ENCODE measurements at places on chromosomes 3 and 15.

- no peak for DNase-seq
These were observed 119.2 kb upstream of the ZBED2 start for GRCh38 chr3:111714305-111714704.

- DNase-seq = no peak
These were observed 1522.1 kb downstream of the OTOL1 start for GRCh38 chr3:163018664-163019063.

- DNase-seq = no peak
These were observed 100.4 kb upstream of the HES1 start for GRCh38 chr3:194035406-194036138.

DNA sequence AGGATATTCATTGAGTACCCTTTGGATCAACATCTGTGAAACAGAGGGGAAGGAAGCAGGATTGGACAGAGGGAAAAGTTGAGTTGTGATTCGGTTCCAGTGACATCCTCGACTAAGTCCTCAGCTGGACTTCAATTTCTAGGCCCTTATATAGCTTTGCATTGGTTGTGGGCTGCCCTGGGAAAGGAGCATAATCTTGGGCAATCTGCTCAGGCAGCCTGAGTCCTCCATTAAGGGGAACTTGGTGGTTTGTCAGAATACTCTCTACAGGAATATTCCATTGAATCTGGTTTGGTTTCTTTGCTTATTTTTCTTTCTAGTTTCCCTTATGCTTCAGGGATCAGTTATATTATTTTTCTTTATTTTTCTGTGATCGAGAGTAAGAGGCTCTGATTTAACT, 94.1 kb downstream of the TCF12 start:
- DNase-seq = no peak

DNA sequence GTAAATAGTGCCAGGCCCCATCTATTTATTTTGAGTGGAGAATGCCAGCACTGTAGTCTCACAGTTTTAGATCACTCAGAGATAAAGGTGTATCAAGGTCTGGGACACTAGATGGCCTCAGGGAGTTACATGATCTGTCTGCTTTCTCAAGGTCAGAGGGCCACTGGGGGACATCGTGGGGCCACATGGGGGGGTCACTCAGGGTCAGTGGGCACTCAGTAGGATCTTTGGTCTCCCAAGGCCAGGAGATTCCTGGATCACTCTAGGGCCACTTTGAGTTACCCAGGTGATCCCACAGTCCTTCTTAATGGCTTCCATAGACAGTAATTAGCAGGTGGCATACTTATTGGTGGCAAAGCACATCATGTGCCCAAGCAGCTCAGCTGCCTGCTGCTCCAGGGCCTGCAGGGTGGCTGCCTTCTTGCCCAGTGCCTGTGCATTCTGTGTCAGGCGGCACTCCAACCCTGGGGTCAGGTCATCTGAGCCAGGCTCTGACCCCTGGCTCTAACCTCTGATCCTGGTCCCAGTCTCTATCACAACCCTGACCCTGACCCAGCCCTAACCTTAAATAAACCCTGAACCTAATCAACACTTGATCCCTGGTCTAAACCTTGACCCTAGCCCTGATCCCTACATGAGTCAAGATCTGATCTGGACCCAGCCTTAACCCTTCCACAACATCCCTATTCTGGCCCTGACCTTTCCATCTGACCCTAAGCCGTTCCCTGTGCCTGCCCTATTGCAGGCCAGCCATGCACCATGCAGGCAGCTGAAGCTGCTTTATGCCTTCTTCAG, 1.8 kb upstream of the LAMB2 start:
- DNase-seq = no peak

- no peak for DNase-seq
These were observed 4.9 kb upstream of the TMEM212 start for GRCh38 chr3:171838218-171838720.

- DNase-seq = no peak
These were observed 46.7 kb upstream of the PYDC2 start for GRCh38 chr3:191414286-191414685.

- no peak for DNase-seq
These were observed 12.3 kb upstream of the DGKG start for GRCh38 chr3:186374376-186374775.

- DNase-seq = peak; percentile 60
These were observed 179.9 kb upstream of the C2CD4B start for GRCh38 chr15:62344806-62345539.

GRCh38 chr3:32392536-32393302, 1.1 kb downstream of the CMTM7 start:
- DNase-seq = peak; percentile 67

DNA sequence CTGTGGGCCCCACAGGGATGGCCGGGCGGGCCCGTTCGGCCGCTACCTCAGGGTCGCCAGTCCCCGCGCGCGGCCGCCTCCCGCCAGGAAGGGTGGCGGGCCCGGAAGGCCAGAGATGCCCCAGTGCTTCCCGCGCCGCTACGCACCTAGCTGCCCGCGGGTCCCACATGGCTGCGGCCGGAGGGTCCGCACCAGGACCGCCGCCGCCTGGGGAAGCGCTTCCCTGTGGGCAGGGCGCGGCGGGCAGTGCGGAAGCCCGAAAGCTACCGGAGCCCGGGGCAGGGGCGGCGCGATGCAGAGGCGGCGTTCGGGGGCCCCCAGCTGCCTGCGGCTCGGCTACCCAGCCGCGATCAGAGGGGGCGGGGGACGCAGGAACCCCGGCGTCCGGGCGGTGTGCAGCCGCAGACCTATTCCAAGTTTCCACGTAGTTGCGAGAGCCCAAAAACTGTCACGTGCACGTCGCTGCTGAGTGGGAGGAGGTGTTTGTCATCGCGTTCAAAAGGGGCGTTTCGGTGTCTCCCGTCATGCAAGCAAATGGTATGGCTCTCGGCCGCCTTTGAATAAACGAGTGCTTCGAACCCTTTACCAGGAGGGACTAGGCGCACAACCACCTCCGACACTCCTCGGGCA, at the start of gene TRANK1:
TRANK1 (minus strand) TSS at position 414 of the 630 bp plus-strand sequence; CDS start at position 169, 245 bp downstream.
- DNase-seq = peak; percentile 86

- DNase-seq = no peak
These were observed 26.6 kb downstream of the NEK11 start for GRCh38 chr3:131053043-131053859.

DNA sequence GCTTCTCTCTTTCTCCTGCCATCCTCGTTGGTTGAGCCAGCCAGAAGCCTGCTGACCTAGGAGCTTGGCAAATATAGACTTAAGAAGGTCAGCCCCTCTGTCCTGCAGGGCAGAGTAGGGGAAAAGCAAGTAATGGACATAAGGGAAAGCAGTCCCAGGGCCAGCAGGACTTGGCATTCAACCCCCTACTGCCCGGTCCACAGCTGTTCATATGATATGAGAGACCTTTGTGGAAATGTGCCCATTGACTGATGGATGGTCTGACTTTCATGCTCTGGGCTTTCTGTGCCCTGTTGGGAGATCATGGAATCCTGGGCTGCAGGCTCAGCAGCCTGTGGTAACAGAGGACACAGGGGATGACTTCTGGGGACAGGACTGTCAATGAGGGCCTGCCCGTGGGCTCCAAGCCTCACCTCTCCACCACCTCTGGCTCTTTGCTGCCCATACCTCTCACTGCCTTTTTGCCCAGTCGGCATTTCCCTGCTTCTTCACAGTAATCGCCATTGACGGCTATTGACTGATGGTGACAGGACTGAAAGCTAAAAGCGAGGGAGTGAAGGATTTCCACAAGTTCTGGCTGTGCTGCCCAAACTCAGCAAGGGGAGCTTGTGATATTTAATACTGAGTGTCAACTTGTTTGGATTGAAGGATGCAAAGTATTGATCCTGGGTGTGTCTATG, 60.0 kb upstream of the NMNAT3 start:
- no peak for DNase-seq

DNA sequence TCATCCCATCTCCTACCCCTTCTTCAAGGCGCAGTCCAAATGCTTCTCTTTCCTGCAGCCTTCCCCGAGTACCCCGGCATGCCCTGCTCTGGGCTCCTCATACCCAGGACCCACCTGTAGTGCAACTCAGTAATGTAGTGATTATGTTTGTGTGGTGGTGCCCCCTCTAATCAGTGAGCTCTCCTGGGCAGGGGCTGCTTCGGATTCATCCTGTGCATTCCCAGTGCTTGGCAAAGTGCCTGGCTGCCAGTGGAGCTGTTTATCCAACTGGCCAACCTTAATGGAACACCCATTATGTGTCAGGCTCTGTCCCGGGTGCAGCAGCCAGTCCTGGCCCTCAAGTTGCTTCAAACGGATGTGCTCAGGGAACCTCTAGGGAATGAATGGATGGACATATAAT, 174.4 kb upstream of the LINGO1 start:
- no peak for DNase-seq

DNA sequence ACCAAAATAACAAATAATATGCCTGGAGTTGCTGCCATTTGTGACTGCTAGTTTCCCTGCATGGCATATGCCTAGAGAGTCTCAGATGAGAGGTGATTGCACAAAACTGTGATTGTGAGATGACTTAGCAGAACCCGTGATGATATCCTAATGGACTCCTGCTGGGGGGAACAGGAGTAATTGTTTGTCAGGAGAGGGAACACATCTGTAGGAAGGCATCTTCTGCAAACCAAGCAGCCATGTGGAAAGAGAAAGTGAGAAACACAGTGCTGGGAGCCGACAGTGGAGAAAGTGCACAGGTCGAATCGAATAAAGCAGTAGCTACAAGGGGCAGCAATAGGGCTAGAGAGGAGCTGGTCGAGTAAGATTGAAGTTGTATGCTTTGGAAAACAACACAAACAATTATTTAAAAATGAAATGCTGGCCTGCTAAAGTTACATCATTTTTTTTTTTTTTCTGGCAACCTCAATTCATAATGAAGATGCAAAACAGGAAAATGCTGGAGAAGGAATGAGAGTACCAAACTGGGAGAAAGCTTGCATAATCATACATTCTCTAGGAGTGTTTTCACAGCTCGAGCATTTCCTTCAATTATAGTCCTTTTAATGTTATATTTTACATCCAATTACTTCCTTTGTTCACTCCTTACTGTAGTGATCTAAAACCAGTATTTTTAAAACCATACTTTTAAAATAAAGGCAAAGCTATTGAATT, 494.2 kb upstream of the AGTR1 start:
- DNase-seq = no peak

GRCh38 chr3:10357592-10358308, 36.8 kb upstream of the SEC13 start:
- no peak for DNase-seq

GRCh38 chr3:131314318-131314717, 67.3 kb upstream of the NUDT16 start:
- no peak for DNase-seq

- DNase-seq = no peak
These were observed 86.2 kb downstream of the TBC1D5 start for GRCh38 chr3:17656264-17656663.

GRCh38 chr15:87669846-87670245, 586.7 kb downstream of the NTRK3 start:
- no peak for DNase-seq

DNA sequence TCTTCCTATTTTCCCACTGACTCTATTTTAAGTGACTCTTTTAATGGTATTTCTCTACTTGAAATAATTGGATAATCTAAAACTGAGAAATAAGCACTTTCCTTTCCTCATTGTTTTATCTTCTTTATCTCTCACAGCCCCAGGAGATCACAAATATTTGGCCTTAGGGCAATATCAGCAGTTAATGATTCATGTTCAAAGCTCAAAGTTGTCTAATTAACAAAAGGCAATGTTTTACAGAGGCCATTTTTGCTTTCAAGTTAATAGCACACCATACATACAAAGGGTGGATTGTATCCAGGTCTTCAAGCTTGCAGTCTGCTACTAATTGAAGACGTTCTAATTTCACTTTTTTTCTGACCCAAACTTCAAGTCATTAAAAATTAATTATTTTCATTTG, 120.1 kb downstream of the LRRN1 start:
- no peak for DNase-seq

- DNase-seq = no peak
These were observed 39.3 kb downstream of the RFTN1 start for GRCh38 chr3:16474216-16474615.

DNA sequence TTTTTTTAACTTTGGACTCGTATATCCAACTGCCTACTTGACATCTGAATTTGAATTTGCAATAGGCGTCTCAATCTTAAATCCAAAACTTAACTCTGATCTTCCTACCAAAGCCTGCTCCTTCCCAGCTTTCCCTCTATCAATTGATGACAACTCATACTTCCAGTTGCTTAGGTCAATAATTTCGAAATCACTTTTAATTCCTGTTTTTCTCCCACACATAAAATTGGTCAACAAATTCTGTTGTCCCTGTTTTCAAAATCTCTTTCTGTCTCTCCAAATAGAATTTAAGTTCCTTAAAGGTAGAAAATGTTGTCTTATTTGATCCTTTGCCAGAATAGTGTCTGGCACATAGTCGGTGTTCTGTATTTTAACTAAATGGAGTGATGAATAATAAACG, 332.4 kb downstream of the SATB1 start:
- no peak for DNase-seq

DNA sequence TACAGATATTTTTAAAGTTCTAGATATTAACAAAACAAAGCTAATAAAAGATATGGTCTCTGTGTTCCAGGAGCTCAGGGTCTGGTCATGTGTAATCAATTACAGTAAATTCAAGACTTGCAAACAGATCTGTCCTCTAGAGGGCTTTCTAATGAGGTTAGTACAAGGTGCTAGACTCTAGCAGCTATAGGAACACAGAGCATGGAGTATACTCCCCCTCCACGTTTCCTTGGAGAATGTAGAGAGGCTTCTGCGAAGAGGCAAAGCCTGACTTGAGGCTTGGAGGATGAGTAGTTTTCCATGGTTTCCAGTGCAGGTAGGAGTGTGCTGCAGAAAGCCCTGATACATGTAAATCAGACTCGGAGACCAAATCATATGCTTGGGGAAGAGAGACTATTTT, 32.7 kb upstream of the DLG1 start:
- DNase-seq = no peak

- DNase-seq = no peak
These were observed 128.4 kb upstream of the HACD2 start for GRCh38 chr3:123713211-123713610.

DNA sequence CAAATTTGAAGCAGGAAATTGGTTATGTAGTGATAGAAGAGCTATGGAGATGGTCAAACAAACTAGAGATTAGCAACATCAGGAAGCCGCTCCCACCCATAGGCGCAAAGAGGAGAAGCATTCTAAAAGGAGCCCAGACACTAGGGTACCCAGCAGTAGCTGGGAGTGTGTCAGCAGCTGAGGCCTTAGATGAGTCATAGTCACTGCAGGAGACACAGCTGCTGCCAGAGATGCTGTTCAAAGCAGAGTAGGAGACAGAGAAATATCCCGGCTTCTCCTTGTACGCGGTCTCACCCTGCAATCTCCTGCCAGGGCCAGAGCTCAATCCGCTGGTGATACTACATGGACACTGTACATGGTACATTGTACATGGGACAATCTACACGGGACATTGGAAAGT, 61.9 kb downstream of the VGLL3 start:
- DNase-seq = no peak

- no peak for DNase-seq
These were observed 273.8 kb upstream of the RGMA start for GRCh38 chr15:93362821-93363220.

- DNase-seq = no peak
These were observed 167.2 kb downstream of the RBMS3 start for GRCh38 chr3:29447946-29448627.

DNA sequence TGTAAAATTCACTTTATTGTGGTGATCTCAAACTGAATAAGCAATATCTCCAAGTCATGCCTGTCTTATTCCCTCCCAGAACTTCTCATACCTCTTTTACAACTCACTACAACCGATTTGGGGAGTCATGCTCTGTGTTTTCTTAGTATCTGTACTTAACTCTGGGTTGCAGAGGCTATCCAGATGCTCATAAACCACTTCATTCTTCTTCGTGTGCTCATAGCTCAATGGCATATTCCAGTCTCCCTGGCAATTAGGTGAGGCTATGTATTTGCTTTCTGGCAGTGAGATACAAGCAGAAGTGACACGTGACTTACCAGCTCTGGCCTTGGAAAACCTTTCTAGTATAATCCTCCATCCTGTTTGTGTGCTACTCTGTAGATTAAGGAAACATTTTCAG, 360.9 kb downstream of the ZNF385D start:
- no peak for DNase-seq

Measured in activated T-cell treated with anti-CD3 and anti-CD28 coated beads, Interleukin-2, amount 50 U/mL, for 24 hours (primary cell).